ENCODE measurements at places on chromosomes 11 and 22. TPM values are rescaled to one million over a fixed set of nuclear protein-coding genes. Genes with fewer than 3 reads are reported as not detected.

- DNase-seq: no peak
Measured at GRCh38 chr22:35638410-35638809, 9.8 kb upstream of the APOL6 start.

DNA sequence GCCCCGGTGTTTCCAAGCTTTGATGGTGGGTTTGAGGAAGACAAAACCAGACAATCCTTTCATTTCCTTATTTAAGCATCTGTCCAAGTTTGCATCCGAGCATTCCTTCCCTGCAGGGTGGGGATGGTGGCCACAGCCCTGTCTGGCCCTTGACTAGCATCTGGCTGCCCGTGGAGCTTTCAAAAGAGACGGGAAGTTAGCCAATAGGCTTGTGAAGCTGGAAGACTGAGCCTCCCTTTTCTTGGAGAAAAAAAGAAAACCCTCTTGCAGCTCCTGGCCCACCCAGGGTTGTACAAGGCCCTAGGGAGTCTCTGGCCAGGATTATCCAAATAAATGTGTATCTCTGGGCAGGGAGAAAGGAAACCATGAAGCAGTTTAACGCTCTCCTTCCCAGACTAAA is 60.6 kb downstream of the MICAL2 start:
- DNase-seq: peak; percentile 86

DNA sequence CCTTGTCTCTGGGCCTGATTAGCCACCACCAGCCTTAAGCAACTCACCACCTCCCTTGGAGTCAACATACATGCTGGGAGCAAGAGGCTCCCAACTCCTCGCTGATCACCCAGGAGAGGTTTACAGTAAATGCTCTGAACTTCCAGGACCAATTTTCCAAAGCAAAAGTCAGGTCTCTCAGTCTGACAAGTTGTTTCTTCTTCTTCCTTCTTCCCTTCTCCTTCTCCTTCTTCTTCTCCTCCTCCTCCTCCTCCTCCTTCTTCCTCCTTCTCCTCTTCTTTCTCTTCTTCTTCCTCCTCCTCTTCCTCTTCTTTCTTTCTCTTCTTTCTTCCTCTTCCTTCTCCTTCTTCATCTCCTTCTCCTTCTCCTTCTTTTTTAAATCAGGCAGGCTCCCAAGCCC is 148.2 kb downstream of the NECTIN1 start:
- DNase-seq: no peak

DNA sequence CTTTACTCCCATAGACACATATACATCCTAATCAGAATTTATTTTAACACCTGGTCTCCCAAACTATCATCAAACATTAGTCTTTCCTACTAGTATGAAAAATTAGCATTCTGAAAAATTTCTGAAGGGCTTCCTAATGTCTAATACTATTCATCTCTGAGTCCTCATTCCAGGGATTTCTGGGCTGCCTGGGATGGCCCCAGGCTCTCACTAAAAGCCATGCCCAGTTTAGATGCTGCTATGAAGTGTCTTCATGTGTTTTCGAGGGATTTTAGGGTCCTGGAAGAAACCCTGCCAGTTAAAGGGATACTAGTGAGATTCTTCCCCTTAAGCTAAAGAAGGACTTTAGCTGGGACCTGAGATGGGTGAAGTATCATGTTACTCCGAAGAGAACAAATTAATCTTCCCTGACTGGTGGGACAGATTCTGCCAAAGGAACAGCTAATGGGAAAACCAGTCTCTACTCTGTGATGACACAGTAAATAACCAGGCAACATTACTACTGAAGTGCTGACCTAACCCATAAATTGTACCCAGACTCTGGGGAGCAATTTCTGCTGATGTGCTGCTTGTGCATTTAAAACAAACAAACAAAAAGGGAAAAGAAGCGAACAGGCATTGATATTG is 342.6 kb downstream of the SOX6 start:
- DNase-seq: no peak

- no peak for DNase-seq
Measured at GRCh38 chr22:19540394-19540793, 16.2 kb upstream of the CLDN5 start.

GRCh38 chr11:32400196-32400595 is 35.1 kb downstream of the WT1 start:
- no peak for DNase-seq

DNA sequence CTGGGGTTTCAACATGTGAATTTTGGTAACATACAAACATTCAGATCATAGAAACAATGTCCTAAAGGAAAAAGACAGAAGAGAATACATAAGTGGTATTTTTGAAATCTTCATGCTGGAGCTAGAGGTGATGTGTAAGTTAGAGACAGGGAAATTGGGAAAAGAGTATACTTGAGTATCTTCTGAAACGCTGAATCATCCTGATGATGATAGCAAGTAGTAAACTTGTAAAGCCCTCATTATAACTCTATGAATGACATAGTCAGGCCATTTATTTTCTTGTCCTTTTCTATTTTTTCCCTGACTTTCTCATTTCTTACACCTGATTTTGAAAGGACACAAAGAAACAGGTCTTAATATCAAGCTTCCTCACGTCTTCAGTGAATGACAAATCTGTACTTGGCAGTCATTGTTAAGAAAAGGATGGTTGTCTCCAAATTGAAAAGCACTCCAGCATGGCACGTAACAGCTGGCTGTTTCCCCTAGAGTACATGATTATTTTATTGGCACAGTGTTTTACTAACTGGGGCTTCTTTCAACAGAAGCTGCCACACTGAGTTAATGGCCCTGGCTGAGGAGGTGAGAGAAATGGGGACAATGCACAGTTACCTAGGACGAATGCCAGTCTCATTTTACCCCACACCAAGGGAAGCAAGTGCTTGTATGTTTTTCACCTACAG is 140.7 kb upstream of the CTSC start:
- no peak for DNase-seq

GRCh38 chr11:31114442-31114841 is 255.1 kb downstream of the DCDC1 start:
- no peak for DNase-seq

GRCh38 chr11:115848080-115848479 is 343.9 kb upstream of the CADM1 start:
- no peak for DNase-seq

DNA sequence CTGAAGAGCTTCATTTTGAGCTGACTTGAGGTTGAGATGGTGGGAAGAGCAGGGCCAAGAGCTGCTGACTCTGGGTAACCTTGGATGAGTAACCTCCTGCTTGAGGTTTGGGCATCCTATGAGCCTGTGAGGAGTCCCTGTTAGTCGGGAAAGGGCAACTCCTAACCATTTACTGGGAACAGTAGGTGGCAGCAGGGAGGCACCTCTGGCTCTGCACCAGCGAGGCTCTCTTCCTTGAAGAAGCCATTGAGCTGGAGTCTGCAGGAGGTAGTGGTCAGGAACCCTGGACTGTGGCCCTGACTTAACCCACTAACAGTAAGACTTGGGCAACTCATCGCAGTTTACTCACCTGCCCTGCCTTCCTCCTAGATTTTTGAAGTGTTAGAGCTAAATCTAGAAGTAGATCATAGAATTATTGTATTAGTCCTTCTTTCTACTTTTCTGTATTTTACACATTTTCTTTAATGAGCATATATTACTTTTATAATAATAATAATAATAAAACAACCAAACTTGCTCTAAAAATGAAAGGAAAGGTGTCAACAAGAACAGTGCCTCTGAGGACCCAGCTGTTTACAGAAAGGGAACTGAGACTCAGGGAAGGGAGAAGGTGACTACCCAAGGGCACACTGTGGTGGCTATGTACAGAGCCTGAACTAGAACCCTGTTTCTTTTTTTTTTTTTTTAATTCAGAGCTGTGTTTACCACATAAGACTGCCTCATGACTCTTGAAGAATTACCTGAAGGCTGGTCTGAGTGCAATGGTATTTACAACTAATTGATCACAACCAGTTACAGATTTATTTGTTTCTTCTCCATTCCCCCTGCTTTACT is 47.5 kb downstream of the MEI1 start:
- peak; percentile 69 for DNase-seq

GRCh38 chr22:49487950-49488349 is 339.7 kb downstream of the BRD1 start:
- no peak for DNase-seq

DNA sequence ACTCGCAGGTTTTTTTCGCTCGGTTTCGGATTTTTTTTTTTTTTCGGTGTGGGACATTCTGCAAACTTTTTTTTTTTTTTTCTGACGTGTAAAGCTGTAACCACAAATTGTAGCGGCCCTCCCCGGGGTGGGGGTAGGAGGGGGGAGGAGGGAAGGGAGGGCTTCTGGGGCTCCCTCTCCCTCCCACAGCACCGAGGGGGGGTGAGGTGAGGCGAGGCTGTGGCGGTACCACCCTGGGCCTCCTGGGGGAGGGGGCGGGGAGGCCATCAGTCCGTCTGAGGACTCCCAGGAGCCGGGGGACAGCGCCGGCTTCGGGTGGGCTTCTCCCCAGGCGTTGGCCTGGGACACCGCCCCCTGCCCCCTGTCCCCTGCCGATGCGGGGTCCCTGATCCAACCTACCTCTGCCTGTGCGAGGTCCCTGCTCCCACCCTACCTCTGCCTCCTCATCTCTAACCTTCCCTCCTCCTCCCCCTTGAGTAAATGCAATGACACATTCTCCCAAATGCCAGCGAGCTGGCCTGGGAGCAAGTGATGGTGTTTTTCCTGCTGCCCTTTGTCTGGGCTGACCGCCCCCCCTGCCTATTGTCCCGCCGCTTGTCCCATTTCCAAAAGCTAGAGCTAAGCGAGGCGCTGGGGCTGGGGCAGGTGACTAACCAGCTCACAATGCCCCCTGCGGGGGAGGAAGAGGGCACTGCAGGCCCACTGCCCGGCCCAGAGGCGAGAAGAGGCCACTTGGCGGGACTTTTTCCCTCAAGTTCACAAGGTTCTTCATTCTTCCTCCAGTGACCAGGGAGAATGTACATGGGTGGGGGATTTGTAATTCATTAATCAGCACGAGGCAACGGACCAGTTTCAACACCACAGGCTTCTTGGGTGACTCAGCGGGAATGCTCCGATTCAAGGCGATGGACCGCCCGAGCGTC is 511 bp upstream of the CLCF1 start:
- DNase-seq: peak; percentile 88

GRCh38 chr11:108758458-108758857 is 93.6 kb downstream of the DDX10 start:
- DNase-seq: no peak

- no peak for DNase-seq
Measured at GRCh38 chr11:69727266-69727665, 23.4 kb upstream of the FGF19 start.

DNA sequence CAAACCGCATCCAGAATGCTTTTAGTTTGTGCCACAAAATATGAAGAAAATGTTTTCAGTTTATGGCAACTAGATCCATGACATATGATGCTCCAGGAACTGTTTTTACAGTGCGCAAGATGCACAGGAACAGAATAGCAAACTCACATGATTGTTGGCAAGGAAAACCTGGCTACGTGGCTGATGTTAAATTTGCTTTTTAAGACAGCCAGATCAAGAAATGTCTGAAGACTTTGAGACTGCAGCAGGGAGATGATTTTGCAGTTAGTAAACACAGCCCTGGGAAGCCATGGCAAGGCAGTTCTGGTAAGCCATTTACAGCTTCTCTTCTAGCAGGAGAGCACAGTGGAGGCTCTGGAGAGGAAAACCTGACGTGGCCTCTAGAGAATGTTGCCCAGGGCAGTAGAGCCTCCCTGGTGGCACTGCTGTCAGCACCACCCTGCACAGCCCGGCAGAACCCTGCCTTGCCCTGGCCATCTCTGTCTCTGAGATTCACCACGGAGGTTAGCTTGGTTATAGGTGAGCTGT is 69.8 kb upstream of the TNRC6B start:
- DNase-seq: no peak

- DNase-seq: no peak
Measured at GRCh38 chr11:1943576-1943975, 3.6 kb upstream of the MRPL23 start.

DNA sequence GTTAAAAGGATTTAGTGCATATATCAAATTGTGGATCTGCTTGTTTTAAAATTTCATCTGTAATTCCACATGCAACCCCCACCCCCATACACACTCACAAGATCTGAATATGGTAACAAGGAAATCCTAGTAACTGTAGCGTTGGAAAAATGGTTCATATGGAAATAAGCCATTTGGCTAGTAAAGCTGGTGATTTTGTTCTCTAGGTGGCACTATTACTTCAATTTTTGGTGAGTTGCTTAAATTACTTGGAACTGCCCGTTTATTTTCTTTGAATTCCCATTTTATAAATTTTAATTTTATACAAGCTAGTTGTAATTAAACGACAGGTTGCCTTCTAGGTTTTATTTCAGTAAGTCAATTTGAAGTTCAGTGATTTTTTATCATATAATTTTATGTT is 5.3 kb downstream of the BDNF start:
- DNase-seq: peak; percentile 28

DNA sequence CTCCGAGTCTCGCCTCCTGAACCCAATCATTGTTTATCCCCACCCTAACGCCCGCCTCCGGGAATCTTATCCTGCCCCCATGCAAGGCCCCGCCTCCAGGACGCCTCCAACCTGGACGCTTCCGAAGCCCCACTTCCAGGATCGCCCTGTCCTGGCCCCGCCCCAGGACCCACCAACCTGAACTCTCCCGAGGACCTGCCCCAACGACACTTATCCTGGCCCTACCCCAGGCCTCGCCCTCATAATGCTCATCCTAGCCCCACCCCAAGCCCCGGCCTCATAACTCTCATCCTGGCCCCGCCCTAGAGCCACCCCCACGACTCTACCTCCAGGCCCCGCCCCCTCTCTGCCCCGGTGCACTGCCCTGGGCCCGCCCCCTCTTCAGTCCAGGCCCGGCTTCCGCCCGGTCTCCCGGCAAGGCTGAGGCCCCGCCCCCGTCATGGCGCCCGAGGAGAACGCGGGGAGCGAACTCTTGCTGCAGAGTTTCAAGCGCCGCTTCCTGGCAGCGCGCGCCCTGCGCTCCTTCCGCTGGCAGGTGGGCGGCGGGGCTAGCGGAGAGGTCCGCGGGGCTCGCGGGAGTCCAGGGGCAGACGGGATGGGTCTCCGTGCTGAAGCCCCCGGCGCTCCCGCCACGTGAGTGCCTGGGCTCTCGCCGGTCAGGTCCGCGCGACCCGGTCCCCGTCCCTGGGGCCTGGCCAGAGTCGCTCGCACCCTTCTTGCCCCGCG is 45.7 kb upstream of the DEFB108B start:
- DNase-seq: no peak

AAMDC gene
- 40.3 TPM for total RNA-seq

TRPC6 gene
- not detected for total RNA-seq

TBX10 gene
- total RNA-seq: not detected

TECTA gene
- 0.76 TPM for total RNA-seq

MUC2 gene
- 0.06 TPM for total RNA-seq

MPEG1 gene
- total RNA-seq: not detected

PRG3 gene
- total RNA-seq: not detected

DCHS1 gene
- 9.5 TPM for total RNA-seq

TMPRSS5 gene
- 0.56 TPM for total RNA-seq

CCDC73 gene
- total RNA-seq: 0.02 TPM

RAB36 gene
- not detected for total RNA-seq

SCYL1 gene
- 41.8 TPM for total RNA-seq

ELMOD1 gene
- total RNA-seq: 16.9 TPM
